Keratinocyte (primary cell): ENCODE measurements at places on chromosomes 7 and 10. TPM values are rescaled to one million over a fixed set of nuclear protein-coding genes. Genes with fewer than 3 reads are reported as not detected.

Gene CNPY1
- not detected in 3 replicates for polyA plus RNA-seq

Gene FAM221A
- polyA plus RNA-seq = 0.71 to 0.93 TPM (median 0.73 TPM) in 3 replicates

Gene PLXDC2
- polyA plus RNA-seq = 12.0 to 18.6 TPM (median 12.9 TPM) in 3 replicates

DNA sequence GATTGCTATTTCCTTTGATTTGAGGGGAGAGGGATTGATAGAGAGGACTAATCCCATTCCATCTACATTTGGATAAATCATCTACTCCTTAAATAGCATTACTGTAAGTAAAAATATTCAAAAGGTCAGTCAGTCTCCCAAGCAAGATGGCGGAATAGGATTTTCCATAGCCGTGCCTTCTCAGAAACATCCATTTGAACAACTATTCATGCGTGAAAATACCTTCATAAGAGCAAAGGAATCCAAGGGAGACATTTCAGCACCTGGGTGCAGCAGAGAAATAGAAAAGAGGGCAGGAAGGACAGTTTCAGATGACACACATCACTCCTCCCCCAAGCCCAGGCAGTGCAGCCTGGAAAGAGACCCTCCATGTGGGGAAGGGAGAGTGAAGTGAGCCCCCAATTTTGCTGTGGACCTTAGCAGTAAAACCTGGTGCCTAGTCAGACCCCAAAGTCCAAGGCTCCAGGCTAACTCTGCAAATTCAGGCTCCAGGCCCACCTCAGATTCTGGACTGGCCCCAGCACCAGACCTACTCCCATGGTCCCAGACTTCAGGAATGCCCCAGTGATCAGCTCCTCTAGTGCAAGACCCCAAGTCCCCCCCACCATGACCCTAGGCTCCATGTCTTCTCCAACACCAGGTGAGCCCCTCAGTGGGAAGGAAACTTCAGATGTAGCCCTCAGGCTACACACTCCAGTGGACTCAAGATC is 104.3 kb upstream of the LANCL2 start:
- H3K27ac ChIP-seq = no peak overlapping the region
- no peaks in the 10 kb centered on the region for H3K36me3 ChIP-seq
- H3K27me3 ChIP-seq = peaks cover 10% of the 10 kb centered on the region
- H3K4me1 ChIP-seq = peaks cover 3% of the 10 kb centered on the region

Gene PRPS1L1
- polyA plus RNA-seq = not detected in 3 replicates

DNA sequence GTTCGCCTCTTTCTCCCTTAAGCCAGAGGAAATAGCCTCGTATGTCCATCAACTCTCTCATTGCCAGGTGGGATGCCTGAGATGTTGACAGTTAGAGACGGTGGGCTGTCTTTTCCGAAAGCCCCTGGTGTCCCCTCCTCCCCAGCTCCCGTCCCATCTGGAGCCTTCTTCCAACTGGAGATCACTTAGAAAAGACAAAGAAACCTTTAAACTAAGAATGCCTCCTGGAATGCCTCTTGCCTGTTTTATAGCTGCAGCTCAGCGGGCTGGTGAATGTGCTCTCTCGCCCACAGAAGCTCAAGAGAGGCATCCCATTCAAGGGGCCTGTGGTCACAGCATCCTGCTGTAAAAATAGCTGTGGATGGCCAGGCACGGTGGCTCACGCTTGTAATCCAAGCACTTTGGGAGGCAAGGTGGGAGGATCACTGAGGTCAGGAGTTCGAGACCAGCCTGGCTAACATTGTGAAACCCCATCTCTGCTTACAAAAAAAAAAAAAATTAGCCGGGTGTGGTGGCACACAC is 5.2 kb upstream of the MYL10 start:
- no peak overlapping the region for H3K27ac ChIP-seq
- no peak for DNase-seq
- H3K4me3 ChIP-seq = no peak overlapping the region
- no peaks in the 10 kb centered on the region for H3K36me3 ChIP-seq
- H3K4me1 ChIP-seq = peaks cover 25% of the 10 kb centered on the region

DNA sequence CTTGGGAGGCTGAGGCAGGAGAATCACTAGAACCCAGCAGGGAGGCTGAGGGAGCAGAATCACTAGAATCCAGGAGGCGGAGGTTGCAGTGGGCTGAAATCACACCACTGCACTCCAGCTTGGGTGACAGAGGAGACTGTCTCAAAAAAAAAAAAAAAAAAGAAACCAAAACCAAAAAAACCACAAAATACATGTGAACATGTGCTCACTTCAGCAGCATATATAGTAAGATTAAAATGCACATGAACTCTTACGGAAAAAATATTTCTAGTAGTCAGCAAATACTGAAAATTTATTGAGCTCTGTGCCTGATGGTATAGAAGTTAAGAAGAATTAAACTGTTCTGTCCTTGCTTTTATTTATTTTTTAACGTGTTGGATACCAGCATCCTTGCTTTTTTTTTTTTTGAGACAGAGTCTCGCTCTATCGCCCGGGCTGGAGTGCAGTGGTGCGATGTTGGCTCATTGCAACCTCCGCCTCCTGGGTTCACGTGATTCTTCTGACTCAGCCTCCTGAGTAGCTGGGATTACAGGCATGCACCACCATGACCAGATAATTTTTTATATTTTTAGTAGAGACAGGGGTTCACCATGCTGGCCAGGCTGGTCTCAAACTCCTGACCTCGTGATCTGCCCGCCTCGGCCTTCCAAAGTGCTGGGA is 9.6 kb upstream of the ZNF487 start:
- no peaks in the 10 kb centered on the region for H3K27me3 ChIP-seq
- no peaks in the 10 kb centered on the region for H3K4me1 ChIP-seq
- no peak overlapping the region for H3K27ac ChIP-seq
- no peak overlapping the region for H3K4me3 ChIP-seq

Gene MIOS
- polyA plus RNA-seq = 15.8 to 29.2 TPM (median 19.7 TPM) in 3 replicates

DNA sequence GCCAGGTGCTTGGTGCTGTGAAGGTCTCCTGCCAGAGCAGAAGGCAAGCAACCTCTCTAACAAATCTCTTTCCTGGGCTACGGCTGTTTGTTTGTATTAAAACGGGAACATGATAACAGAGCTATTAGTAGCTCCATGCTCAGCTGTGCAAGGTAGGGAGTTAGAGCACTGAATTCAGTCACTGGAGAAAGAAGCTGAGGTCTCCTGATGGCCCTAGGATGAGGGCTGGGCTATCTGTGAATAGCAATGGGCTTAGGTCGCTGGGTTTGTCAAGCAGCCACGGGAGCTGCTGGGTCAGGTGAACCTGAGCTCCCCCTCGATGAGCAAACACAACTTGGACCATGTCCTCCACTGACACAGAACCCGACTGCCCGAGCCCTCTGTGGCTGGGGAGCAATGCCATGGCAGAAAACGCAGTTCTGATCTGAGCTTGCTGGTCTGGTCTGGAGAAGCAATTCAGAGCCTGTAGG is 24.4 kb downstream of the TACC2 start:
- H3K4me1 ChIP-seq = no peaks in the 10 kb centered on the region
- DNase-seq = no peak
- no peaks in the 10 kb centered on the region for H3K27me3 ChIP-seq
- H3K4me3 ChIP-seq = no peak overlapping the region
- no peak overlapping the region for H3K27ac ChIP-seq

DNA sequence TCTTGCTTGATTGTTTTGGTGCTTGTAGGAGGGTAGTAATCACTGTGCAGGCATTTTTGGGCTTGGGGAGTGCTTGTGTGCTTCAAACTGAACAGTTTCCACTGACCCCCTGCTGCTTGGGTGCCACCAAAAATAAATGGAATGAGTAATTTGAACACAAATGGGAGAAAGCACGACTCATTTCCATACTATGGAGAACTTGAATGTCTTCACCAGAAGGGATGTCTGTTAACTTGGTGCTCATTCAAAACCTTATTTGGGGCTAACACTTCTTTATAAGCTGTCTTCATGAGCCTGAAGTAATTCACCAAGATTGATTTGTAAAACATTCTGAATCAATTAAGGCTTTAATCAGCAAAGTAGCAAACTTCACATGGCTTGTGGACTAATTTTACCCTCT is 560.3 kb downstream of the SDK1 start:
- H3K4me1 ChIP-seq = peaks cover 3% of the 10 kb centered on the region
- no peaks in the 10 kb centered on the region for H3K36me3 ChIP-seq
- H3K27ac ChIP-seq = no peak overlapping the region
- H3K27me3 ChIP-seq = no peaks in the 10 kb centered on the region
- no peak overlapping the region for H3K4me3 ChIP-seq
- DNase-seq = no peak

GRCh38 chr10:129030996-129031843 is 435.8 kb upstream of the MGMT start:
- H3K27ac ChIP-seq = no peak overlapping the region
- DNase-seq = no peak
- no peaks in the 10 kb centered on the region for H3K36me3 ChIP-seq

DNA sequence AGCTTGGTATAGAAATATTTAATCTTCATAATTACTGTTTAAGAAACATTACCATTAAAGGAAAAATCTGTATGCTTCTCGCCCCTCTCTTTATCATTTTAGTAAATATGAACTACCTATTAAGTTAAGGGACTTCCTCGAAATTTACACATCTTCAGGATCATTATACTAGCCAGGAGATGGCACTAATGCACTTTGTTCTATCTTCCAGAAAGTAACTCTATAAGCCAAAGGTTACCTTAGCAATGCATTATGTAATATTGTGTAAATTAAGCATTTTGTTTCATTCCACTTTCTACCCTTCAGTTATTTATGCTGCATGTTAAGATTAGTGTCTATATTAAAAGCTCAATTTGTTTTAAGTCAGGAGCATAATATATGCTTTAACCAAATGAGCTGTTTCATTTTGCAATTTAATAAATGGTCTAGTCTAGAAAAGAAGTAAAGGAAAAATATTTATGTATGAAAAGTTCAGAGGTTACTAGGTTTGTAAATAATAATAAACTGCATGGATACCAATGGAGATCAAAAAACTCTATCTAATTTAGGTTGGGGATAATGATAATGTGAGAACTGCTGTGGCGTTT is 128.5 kb downstream of the ANKRD7 start:
- no peak overlapping the region for H3K4me3 ChIP-seq
- no peaks in the 10 kb centered on the region for H3K4me1 ChIP-seq
- no peak for DNase-seq
- no peaks in the 10 kb centered on the region for H3K36me3 ChIP-seq
- H3K27me3 ChIP-seq = no peaks in the 10 kb centered on the region
- no peak overlapping the region for H3K27ac ChIP-seq

DNA sequence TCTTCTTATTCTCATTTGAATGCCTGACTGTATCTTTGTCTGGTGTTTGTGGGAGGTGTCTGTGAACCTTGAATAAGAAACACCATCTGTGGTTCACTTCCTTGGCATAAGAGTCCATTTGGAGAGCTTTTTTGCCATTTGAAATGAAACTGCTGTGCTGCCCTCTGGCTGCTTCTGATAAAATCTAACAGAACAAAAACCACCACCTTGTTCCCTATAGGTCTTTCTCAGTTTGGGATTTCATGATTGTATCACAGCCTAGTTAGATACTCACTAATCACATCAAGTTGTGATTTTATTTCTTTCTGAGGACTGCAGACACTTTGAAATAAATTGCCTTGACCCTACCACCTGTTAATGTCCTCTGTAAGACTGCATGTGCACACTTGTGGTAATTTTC is 102.7 kb upstream of the FAM13C start:
- H3K4me3 ChIP-seq = no peak overlapping the region
- no peak for DNase-seq
- H3K36me3 ChIP-seq = no peaks in the 10 kb centered on the region
- no peaks in the 10 kb centered on the region for H3K4me1 ChIP-seq
- no peak overlapping the region for H3K27ac ChIP-seq
- peaks cover 3% of the 10 kb centered on the region for H3K27me3 ChIP-seq

GRCh38 chr7:99928994-99929729 is at the start of gene GJC3:
GJC3 (minus strand) TSS chr7:99929620; CDS start chr7:99929620, 0 bp downstream.
- H3K36me3 ChIP-seq = no peaks in the 10 kb centered on the region
- H3K27ac ChIP-seq = no peak within 1 kb of the TSS
- H3K4me3 ChIP-seq = peak within 1 kb of the TSS; percentile 12
- DNase-seq = peak; percentile 17
- peaks cover 10% of the 10 kb centered on the region for H3K4me1 ChIP-seq

GRCh38 chr7:84113906-84114850 is 80.4 kb downstream of the SEMA3A start:
- H3K27ac ChIP-seq = no peak overlapping the region
- H3K4me1 ChIP-seq = peaks cover 5% of the 10 kb centered on the region
- no peaks in the 10 kb centered on the region for H3K36me3 ChIP-seq
- DNase-seq = no peak
- no peaks in the 10 kb centered on the region for H3K27me3 ChIP-seq
- H3K4me3 ChIP-seq = no peak overlapping the region

Gene PHKG1
- 0.18 to 0.49 TPM (median 0.25 TPM) in 3 replicates for polyA plus RNA-seq

Gene CYP3A5
- 2.0 to 4.5 TPM (median 3.4 TPM) in 3 replicates for polyA plus RNA-seq

Gene HMX2
- not detected in 3 replicates for polyA plus RNA-seq

DNA sequence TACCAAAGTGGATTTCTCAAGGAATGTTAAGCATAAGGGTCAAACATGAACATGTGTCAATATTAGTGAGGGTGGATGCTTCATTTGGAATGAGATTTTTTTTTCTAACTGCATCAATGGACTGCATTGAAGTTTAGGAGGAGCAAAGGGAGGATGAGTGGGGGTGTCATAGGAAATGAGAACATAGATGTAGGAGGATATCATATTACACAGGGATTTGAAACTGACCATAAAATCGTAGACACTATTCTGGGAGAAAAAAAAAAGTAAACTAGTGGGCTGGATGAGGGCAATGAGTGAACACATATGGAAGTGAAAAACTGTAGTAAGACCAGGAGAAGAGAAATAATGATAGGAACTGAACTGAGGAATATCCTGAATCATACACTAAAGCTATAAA is 109.4 kb downstream of the SEMA3A start:
- no peak for DNase-seq
- H3K27me3 ChIP-seq = no peaks in the 10 kb centered on the region
- no peak overlapping the region for H3K27ac ChIP-seq
- no peaks in the 10 kb centered on the region for H3K36me3 ChIP-seq
- peaks cover 3% of the 10 kb centered on the region for H3K4me1 ChIP-seq

- no peak overlapping the region for H3K27ac ChIP-seq
- no peak overlapping the region for H3K4me3 ChIP-seq
- H3K36me3 ChIP-seq = no peaks in the 10 kb centered on the region
- peaks cover under 1% of the 10 kb centered on the region for H3K4me1 ChIP-seq
- peaks cover 7% of the 10 kb centered on the region for H3K27me3 ChIP-seq
These were observed 5.8 kb upstream of the ALOX5 start for GRCh38 chr10:45368181-45368580.

DNA sequence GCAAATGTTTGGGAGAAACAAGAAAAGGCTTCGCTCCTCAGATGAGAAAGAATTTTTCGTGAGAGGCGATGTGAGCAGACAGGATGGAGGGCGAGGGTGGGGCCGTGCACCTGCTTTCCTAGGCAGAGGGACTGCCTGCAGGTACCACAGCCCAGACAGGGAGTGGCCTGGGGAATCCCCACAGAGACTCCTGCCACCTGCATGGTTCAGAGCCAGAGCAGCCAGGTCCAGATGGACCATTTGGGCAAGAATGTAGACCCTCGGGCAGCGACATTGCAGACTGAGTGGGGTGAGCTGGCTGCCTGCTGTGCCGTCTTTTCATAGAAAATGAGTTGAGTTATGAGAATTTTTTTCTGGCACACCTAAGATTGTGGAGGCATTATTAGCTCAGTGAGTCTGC is 216.8 kb downstream of the SNX10 start:
- H3K36me3 ChIP-seq = no peaks in the 10 kb centered on the region
- H3K4me3 ChIP-seq = no peak overlapping the region
- DNase-seq = no peak
- no peak overlapping the region for H3K27ac ChIP-seq
- H3K27me3 ChIP-seq = peaks cover 10% of the 10 kb centered on the region

GRCh38 chr7:136016649-136017395 is 39.7 kb upstream of the MTPN start:
- no peaks in the 10 kb centered on the region for H3K36me3 ChIP-seq
- no peak overlapping the region for H3K4me3 ChIP-seq
- no peak for DNase-seq
- no peak overlapping the region for H3K27ac ChIP-seq

- H3K27ac ChIP-seq = no peak overlapping the region
- H3K4me3 ChIP-seq = no peak overlapping the region
- no peaks in the 10 kb centered on the region for H3K36me3 ChIP-seq
- DNase-seq = no peak
- H3K27me3 ChIP-seq = no peaks in the 10 kb centered on the region
- no peaks in the 10 kb centered on the region for H3K4me1 ChIP-seq
These were observed 110.7 kb upstream of the FZD8 start for GRCh38 chr10:35752469-35753461.

Gene IFIT1B
- not detected in 3 replicates for polyA plus RNA-seq
